Fibroblast of skin of right quadriceps (primary cell): ENCODE measurements at places on chromosomes 11 and 22.

GRCh38 chr11:103907136-103907535, 129.3 kb upstream of the DDI1 start:
- no peak for DNase-seq

- no peak for DNase-seq
Observed at GRCh38 chr11:119453881-119454280, 30.9 kb upstream of the THY1 start.

DNA sequence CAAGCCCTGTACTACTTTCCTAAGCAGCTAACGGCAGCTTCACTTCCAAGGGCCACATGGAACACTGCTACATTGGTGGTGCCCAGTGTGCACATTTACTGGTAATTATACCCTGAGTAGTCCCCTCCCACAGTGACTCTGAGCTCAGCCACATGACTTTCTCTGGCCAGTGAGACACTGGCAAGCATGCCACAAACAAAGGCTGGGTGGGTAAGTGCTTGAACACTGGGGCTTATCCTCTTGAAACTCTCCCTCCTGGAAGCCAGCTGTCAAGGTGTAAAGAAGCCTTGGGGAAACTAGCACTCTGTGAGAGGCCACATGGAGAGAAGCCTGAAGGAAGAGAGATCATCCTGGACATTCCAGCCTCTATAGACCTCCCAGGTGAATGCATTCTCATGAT, 54.4 kb upstream of the DRD2 start:
- no peak for DNase-seq

DNA sequence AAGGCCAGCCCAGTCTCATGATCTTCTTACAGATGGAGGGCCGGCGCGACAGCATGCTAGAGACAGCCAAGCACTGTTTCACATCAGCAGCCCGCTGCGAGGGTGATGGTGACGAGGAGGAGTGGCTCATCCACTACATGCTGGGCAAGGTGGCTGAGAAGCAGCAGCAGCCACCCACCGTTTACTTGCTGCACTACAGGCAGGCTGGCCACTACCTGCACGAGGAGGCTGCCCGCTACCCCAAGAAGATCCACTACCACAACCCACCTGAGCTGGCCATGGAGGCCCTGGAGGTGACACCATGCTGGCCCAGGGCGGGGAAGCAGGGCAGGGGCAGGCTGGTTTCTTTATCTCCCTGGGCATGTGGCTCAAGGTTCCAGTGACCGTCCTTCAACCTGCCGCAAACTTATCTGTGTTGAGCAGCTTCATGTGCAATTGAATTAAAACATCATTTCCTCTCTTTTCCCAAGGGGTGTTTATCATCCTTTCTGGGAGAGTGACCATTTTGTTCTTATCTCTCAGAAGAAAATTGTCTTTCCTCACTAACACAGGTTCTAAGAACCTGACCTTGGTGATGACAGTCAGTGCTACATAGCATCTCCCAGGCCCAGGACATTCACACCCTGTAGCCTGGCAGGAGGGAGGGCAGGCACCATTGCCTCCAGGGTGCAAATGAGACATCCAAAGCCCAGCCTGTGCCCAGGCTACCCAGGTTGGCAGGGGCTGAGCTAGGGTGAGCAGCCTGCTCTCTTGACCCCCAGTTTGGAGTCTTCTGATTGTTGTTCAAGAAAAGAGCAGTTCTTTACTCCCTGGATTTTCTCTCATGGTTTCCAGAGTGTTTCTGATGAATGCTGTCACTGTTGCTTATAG, 80.7 kb downstream of the CABIN1 start:
- no peak for DNase-seq

DNA sequence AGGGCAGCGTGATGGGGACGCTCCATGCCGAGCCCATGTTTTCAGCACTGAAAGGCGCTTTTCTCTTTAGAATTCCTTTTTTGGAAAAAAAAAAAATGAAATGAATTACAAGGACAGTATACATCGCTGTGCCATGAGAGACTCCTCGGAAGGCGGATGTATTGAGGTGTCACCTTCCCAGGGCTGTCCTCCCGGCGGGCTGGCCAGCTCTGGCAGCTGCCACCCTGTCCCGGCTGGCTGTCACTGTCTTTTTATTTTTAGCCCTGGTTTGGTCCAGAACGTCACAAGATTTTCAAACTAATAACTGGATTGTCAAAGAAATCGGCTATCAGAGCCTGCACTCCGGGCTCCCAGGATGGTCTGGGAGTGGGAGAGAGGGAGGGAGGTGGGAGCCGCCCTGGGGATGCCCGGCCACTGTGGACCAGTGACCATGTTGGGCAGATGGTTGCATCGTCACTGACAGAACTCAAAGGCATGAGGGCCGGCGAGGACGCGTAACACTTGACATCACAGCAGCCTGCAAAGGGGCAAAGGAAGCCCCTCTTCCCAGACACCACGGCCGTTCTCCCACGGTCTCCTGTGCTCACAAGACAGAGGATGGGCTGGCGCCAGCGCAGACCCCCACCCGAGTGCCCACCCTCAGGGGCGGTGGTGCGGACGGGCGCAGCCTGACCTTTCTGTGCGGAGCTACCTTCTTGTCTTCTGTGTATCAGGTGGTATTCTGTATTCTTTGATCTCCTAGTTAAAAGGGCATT, 392.9 kb downstream of the TBC1D22A start:
- no peak for DNase-seq

DNA sequence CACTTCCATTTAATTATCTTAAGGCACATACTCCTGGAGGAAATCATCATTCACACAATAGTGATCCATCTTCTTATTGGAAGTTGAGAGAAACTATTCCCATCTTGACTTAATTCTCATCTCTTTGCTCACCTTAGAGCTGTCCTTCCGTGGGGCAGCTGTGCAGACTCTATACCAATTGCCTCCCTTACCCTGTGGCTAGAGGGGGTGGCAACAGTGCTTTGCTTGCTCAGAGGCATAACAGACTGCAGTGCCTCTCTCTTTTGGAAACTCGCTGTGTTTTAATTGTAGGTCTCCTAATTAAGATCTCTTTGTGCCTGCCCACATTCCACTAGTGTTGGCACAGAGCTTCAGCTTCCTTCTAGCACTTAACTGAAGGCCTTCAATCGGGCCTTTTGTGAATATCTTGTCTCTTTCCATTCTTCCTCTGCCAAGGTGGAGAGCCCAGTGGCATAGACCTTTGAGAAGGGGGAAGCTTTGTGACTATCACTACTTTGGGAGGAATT, 5.5 kb downstream of the KMT2A start:
- DNase-seq: no peak

DNA sequence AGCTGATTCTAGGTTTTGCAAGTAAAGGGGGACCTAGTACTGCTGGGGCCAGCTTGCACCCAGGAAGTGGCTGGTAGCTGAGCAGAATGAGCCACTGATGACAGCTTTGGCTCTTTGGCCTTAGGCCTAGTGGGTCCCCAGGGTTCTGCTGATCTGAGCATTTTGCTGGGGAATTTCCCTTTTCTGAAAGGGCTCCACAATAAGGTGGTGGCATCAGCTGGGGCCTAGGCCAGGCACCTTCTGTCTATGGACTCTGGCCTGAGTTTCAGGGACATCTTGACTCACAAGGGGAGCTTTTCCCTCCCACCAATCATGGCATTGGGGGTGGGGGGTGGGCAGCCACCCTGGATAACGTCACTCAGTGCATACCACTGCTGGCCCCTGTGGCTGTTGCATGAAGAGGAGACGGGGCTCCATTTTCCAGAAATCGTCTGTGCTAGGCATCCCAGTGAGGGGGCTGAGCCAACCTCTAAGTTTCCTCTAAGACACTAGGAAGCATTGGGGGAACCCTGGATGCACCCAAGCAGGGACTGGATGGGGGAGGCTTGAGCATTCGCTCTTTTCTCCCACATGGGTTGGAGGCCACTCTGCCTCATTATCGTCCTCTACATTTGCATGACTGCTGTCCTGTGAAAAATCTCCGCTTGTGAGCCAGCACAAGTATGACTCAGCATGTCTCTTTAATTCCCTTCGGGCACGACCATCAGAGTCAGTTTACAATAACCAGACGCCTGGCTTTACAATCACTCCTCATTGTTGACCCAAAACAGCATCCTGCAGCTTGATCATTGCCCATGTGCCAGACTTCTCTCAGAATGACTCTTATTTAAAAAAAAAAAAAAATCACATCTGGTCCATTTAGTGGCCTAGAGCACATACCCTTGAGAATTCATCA, 145.0 kb upstream of the THY1 start:
- peak; percentile 90 for DNase-seq

DNA sequence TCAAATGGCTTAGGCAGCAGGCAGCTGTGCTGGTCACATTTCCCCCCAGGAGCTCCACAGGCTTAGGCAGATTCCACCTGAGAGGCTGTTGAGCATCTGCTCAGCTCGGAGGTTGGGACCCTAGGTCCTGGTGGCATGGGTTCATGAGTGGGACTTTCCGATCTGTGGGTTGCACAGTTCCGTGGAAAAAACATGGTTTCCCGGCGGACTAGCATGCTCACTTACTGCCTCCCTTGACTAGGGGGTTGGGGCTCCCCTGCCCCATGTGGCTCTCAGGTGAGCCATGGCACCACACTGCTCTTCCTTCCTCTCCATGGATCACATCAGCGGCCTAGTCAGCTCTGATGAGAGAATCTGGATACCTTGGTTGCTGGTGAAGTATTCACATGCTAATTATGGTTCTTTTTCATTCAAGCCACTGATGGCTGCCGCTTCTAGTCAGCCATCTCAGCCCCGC, 685.1 kb downstream of the METTL15 start:
- no peak for DNase-seq

GRCh38 chr11:68313574-68314202, 1.3 kb downstream of the LRP5 start:
- peak; percentile 46 for DNase-seq

DNA sequence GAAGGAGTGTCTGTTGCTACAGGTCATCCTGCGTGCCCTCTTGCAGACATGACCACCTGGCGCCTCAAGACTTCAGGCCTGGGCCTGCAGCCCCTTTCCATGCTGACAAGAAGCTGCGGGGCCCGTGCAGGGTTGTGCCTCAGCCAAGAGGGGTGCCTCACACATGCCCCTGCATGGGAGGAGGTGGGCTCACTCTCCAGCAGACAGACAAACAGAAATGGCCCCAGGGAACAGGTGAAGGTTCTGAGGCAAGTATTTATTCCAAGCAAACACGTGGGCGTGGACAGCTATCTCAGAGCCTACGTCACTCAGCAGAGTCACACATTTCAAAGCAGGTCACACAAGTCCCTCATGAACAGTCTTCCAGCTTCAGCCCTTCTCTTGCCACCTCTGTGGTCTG, 5.9 kb upstream of the SYCE3 start:
- no peak for DNase-seq

- no peak for DNase-seq
Observed at GRCh38 chr11:120564573-120565311, 53.2 kb downstream of the GRIK4 start.

GRCh38 chr11:132531921-132532320, 1000.4 kb downstream of the OPCML start:
- DNase-seq: peak; percentile 40

DNA sequence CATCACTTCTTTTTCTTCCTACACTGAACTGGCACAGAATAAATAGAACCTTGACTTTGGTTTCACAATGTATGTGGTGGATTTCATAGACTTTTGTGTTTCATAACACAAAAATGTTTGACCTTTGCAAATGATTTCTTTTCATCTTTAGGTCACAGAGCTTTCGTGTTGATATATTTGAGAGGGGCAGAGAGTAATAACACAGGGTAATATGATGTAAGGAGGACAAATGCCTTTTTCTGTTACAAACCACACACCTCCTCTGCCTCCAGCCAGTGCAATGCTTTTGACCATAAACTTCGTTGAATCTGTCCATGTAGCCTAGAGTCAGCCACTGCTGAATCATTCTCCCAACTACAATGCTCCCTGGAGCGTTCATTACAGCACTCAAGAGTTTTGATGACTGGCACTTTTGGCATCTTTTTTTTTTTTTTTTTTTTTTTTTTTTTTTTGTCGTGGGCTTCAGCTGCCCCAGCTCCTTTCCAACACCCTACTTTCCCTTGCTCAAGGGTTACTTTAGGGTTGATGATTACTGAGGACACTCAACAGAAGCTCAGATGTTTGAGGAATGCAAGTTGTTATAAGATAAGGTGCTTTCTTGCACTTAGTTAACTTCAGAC, 11.4 kb upstream of the CAT start:
- peak; percentile 93 for DNase-seq

GRCh38 chr11:79097246-79097875, 343.5 kb downstream of the TENM4 start:
- DNase-seq: peak; percentile 19

DNA sequence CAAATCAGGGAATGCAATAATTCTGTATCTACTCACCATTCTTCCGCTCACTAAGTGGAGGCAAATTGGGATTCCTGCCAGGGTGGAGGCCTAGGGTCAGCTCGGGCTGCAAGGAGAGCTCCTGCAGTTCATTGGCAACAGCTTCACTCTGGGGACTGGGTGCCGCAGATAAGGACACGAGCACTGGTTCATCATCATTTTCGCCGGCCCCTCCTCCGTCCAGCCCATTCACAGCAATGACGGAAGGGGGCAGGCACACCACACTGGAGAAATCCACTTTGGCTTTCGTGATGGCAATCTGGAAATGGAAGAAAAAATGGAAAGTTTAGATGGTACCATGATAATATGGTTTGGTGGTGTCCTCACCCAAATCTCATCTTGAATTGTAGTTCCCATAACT, 84.4 kb downstream of the MRTFA start:
- no peak for DNase-seq

DNA sequence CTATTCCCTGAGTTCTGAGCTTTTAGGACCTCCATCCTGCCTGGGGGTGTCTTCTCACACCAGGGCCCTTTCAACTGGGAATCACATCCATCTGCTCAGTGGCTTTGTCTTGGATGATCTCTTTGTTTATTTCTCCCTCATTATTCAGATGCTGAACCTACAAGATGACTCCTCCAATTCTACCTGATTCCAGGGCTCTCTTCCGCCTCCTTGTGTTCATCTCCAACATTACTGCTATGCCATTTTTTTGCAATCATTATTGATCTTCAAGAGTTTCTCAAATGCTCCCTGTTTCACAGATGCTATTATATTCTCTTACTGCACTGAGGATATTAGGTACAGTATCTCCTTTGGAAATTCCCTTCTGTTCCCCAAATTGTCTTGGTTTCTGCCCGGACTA, 307.7 kb downstream of the SHANK2 start:
- no peak for DNase-seq

- DNase-seq: no peak
Observed at GRCh38 chr11:88813233-88813915, 252.4 kb downstream of the GRM5 start.

GRCh38 chr11:61103851-61104423, 1.6 kb downstream of the CD5 start:
- no peak for DNase-seq

- no peak for DNase-seq
Observed at GRCh38 chr11:8706673-8707432, 24.3 kb downstream of the RPL27A start.

DNA sequence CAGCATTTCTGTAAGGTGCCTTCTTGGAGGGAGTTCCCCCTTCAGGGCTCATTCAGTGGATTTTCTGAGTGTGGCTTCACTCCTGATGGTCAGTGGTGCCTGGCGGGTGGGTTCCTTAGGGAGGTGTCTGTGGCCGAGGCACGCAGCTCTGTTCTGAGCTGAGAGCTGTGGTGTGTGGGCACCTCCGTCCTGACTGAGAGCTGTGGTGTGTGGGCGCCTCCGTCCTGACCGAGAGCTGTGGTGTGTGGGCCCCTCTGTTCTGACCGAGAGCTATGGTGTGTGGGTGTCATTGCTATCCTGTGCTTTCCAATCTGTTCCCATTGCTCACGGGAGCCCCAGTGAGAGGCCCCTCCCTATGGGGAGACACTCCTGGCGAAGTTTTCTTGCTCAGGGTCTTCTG, 39.8 kb downstream of the MUC6 start:
- DNase-seq: no peak

- DNase-seq: no peak
Observed at GRCh38 chr11:118897721-118898310, 14.1 kb downstream of the CXCR5 start.
